ENCODE measurements at places on chromosomes 6 and 20.
A peak's percentile ranks its signal among the peaks of the same experiment; 100 is the strongest.

DNA sequence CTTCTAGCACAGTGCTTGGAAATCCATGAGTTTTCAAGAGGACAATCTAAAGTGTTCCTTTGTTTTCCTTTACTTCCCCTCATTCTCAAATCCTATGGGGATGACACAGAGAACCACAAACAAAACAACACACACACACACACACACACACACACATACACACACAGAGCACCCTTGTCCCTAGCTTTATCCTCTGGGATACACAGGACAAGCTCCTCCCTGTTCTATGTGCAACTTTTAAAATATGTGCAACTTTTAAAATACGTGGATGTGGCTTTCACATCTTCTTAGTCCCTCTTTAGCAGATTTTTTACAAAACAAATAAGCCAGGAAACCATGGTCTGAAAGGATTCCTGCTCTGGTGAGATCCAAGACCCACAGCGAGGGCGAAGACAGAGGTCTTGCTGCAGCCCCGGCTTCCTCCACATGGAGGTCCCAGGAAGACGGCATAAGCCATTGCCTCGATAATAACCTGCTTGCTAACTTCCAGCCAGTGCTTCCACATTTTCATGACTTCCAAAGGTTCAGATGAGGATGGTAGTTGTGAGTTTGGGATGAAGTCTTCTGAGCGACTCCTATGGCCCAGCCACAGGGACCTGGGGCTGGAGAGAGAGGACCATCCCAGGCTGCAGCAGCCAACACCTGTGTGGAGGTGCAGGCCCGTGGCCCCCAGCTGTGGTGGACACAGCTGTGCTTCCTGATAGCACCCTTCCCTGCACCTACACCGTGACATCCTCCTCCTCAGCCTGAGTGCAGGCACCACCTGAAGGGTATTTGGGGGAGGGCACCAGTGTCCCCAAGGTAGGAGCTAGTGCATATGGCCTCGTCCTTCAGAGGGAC, 62.8 kb upstream of the CD93 start:
- no peak for DNase-seq

- DNase-seq: no peak
These were observed 51.3 kb downstream of the EFCAB8 start for GRCh38 chr20:32909896-32910571.

DNA sequence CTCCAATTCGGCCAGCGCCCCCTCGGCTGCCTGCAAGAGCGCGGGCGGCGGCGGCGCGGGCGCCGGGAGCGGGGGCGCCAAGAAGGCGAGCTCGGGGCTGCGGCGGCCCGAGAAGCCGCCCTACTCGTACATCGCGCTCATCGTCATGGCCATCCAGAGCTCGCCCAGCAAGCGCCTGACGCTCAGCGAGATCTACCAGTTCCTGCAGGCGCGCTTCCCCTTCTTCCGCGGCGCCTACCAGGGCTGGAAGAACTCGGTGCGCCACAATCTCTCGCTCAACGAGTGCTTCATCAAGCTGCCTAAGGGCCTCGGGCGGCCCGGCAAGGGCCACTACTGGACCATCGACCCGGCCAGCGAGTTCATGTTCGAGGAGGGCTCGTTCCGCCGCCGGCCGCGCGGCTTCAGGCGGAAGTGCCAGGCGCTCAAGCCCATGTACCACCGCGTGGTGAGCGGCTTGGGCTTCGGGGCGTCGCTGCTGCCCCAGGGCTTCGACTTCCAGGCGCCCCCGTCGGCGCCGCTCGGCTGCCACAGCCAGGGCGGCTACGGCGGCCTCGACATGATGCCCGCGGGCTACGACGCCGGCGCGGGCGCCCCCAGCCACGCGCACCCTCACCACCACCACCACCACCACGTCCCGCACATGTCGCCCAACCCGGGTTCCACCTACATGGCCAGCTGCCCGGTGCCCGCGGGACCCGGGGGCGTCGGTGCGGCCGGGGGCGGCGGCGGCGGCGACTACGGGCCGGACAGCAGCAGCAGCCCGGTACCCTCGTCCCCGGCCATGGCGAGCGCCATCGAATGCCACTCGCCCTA, 963 bp downstream of the FOXF2 start:
- DNase-seq: peak; percentile 50

DNA sequence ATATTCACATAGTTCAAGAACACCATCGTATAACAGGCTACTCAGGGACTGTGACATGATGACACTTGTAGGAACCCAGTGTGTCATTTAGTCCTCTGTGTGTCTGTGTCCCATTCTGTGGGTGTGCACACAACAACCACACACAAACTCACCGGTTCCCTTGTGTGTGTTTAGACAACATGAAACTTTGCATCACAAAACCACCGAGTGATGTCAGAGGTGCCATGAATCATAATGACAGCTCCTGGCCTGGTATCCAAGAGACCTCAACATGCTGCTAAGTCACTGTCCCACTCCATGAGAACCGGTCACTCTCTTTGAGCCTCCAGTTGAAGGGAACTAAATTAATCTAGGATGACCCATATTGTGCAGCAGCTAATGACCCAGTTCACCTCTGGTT, 421.3 kb downstream of the PREX1 start:
- no peak for DNase-seq

- DNase-seq: peak; percentile 57
These were observed 31.8 kb upstream of the GMPR start for GRCh38 chr6:16206595-16207037.

GRCh38 chr20:25223179-25223661, 24.7 kb upstream of the PYGB start:
- DNase-seq: no peak

DNA sequence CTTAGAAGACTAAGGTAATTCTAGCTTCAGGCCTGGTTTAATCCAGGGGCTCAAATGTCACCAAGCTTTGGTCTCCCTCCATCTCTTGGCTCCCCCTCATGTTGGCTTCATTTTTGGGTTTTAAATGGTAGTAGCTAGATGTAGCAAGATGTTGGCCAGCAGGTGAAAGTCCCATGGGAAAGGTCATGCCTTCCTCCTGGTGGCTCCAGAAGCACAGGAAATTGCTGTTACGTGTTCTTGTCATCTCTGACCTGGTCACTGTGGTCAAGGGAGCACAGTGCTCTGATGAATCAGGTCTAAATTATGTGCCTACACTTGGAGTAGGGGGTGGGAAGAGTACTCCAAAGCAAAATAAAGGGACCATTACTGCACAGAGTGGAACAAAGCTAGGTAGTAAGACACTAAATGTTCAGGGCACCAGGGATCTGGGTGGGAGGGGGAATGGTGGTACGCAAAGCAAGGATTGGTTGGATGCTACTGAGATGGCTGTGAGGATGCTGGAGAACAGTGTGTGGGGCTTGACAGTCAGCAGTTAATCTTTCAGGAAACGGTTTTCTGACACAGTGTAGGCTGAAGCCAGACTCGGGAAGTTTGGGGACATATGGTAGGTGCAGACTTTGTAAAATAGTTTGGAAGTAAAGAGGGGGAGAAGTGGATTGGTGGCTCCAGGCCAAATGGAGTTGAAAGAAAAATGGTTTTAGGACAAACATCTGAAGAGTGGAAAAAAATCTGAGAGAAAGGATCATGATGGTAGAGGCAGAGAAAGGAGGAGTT, 30.1 kb downstream of the CDS2 start:
- DNase-seq: no peak

GRCh38 chr6:116672306-116672705, 3.7 kb upstream of the ZUP1 start:
- no peak for DNase-seq

- DNase-seq: peak; percentile 79
These were observed 139.8 kb downstream of the OR2B2 start for GRCh38 chr6:27772261-27773001.

GRCh38 chr6:24888715-24889370, 46.9 kb downstream of the RIPOR2 start:
- no peak for DNase-seq

DNA sequence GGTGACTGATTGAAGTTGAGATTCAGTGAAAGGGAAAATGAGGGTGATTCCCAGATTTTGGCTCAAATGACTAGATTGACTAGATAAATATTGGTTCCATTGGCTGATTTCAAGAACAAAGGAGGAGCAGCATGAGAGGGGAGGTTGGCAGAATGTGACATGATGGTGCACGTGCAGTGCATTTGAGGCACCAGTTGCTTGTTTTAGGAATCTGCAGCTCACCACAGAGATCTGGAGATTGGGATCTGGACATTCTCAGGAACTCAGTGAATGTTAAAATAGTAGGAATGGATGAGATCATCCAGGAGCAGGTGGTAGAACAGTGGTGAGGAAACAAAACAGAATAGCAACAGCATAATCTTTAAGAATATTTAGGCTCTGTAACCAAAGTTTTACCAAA, 496.3 kb downstream of the DHX35 start:
- no peak for DNase-seq

GRCh38 chr6:42979523-42980177, 669 bp upstream of the PEX6 start:
- DNase-seq: no peak

DNA sequence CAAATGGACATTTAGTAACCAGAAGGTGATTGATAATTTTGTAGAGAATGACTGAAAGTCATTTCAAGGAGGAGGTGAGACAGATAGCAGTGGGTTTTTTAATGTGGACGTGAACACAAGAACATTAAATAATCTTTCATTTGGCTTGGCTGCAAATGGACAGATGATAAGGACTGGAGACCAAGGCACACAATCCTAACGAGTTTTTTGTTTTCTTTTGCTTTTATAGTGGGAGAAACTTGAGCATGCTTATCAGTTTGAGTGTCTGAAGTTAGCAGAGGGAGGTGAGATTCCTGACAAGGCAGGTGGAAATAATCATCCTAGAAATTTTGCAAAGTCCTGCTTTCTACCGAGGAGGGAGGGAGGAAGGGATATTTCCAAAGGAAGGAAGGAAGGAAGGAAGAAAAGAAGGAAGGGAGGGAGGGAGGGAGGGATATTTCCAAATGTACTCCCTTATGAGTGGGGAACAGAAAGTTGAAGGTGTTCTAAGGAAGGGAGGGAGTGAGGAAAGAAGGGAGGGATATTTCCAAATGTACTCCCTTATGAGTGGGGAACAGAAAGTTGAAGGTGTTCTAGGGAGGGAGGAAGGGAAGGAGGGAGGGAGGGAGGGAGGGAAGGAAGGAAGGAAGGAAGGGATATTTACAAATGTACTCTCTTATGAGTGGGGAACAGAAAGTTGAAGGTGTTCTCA, 63.1 kb downstream of the RNF217 start:
- DNase-seq: no peak

- no peak for DNase-seq
These were observed 18.6 kb upstream of the POLR1H start for GRCh38 chr6:30042476-30042875.

GRCh38 chr6:129889580-129889979, 28.5 kb upstream of the TMEM244 start:
- no peak for DNase-seq

DNA sequence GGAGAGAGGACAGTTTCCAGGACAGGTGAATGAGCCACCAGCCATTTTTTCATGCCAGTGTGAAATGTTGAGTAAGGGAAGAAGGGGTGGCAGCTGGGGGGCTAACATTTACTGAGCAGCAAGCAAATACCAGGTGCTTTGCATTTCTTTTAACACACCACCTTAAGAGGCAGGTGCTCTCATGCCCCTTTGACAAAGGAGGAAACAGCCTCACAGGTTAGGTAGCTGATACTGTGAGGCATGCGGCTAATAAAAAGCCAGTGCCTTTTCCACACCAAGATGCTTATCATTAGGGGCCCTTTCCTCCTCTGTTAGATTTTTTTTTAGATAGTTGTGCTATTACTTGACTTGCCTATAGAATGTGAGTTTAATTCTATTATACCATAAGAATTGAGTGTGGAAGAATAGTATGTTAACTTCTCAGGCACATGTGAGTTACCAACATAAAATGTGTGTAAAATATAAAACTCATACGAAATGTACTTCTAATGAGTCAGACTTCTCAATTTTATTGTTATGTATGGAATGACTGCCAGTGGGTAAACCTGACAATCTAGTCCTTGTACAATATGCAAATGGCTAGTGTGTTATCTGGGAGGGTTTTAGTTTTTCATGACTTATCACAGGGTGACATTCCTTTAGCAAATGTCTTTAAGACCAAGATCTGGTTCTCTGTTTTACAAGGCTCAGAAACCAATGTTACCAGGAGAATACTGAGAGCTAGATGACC, 260.0 kb downstream of the TMEM242 start:
- peak; percentile 25 for DNase-seq

DNA sequence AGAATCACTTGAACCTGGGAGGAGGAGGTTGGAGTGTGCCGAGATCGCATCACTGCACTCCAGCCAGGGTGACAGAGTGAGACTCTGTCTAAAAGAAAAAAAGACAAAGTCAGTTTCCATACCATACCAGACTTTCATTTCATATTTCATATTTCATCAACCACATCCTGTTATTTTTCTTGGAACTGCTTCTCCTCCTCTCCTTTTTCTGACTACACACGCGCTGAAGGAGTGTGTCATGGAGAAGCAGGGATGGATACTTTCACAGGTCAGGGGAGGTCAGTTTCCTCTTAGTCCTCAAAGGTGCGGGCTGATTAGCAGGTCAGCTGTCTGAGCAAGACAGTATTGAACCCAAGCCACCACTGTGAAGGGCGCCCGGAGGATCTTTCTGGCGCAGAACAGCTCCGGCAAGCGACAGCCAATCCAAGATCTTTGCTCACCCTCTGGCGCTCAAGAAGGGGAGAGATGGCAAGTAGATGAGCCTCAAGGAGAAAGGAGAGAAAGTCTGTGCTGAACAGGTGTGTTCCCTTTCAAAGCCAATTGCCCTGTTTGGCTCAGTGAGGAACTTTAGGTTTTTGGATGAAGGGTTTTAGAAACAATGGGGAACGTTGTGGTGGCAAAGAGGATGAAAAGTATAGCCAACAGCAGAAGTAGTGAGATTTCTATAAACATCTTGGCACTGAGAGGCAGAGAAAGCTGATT, 18.9 kb upstream of the SYNJ2 start:
- no peak for DNase-seq

DNA sequence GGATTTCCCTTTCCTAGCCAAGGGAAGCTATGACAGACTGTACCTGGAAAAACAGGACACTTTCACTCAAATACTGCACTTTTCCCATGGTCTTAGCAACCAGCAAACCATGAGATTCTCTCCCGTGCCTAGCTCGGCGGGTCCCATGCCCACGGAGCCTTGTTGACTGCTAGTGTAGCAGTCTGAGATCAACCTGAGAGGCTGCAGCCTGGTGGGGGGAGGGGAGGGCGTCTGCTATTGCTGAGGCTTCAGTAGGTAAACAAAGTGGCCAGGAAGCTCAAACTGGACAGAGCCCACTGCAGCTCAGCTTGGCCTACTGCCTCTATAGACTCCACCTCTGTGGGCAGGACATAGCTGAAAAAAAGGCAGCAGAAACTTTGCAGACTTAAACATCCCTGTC, 61.8 kb downstream of the EPM2A start:
- no peak for DNase-seq

DNA sequence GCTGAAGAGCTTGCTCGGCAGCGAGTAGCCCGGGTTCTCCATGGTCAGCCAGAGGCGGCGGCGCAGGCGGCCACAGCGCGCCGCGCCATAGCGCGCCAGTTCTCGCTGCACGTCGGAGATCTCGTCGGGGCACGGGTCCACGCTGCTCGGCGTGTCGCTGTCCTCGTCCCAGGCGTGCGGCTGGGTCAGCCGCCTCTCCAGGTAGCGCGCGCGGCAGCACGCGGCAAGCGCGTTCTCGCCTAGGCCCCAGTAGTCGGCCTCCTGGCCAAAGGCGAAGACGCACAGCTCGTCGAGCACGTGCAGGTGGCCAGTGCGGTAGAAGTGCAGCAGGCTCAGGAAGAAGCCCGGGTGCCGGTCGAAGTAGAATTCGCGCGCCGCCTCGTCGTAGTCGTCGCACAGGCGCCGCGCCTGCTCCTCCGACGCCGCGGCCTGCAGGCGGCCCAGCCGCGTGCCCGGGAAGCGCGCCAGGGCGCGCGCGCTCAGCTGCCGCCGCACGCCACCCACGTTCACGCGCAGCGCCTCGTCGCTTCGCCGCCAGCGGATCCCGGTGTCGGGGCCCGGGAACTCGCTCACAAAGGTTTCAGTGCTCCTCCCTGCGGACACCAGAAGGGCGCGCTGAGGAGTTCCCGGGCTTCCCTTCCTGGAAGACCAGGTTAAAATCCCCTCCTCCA, 2.7 kb downstream of the KCNS1 start:
- no peak for DNase-seq
